ENCODE measurements at places on chromosomes 7 and 10.
A peak's percentile ranks its signal among the peaks of the same experiment; 100 is the strongest.

GRCh38 chr10:13865758-13866491 is 279.2 kb downstream of the PRPF18 start:
- no peak for DNase-seq

DNA sequence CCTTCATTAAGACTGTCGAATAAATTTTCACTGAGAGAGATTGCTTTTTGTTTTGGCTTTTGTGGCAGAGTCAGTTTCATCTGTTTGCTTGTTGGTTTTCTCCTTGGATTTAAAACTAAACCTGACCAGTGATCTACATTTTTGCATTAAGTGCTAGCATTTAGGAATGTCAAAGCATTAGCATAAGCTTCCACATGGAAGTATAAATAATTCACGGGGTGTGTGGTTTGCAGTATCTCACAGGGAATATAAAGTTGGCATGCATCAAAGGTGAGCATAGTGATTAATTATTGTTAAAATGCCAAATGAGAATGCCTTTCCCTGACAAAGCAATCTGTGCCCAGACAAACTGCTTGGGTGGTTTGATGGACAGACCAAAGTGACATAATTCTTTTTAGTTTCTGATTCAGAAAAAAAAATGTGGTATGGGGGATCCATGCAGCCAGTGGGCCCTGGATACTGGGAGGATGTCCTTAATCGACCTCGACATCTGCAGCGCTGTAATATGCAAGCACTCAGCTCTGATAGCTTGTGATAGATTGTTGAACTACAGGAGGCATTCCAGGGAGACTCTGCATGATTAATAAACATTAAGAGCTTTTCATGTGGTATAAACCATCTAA is 339.3 kb upstream of the POM121L12 start:
- no peak for DNase-seq

DNA sequence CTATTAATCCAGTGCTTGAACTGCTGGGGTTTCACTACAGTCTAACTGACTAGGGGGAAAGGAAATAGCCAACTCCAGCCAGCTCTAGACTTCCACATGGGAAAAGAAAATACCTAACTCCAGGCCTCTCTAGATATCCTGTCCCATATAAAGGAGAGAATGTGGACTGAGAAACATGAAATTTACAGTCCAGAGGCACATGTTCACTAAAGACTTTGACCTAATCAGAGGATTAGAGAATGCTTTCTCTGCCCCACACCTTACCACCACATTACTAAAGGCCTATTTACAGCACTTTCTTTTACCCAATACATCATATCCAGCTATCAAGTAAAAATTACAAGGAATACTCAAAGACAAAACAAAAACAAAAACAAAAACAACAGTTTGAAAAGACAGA is 164.2 kb downstream of the PCLO start:
- DNase-seq: no peak

DNA sequence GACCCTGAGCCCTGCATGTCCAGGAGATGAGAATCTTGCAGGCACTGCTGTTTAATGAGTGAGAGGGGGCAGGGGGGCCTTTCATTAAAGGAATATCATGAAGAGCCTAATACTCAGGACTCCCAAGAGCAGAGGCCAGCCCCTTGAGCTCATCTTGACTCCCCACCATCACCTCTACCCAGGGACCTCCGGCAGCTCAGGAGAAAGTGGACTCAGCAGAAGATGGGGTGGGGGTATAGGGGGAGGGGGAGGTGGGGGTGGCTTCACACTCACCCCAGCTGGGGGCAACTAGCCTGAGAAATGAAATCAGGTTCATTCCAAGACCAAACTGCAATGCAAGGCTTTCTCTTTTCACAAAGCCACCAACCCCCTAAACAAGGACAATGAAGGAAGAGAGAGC is 575.6 kb upstream of the MKI67 start:
- DNase-seq: no peak

DNA sequence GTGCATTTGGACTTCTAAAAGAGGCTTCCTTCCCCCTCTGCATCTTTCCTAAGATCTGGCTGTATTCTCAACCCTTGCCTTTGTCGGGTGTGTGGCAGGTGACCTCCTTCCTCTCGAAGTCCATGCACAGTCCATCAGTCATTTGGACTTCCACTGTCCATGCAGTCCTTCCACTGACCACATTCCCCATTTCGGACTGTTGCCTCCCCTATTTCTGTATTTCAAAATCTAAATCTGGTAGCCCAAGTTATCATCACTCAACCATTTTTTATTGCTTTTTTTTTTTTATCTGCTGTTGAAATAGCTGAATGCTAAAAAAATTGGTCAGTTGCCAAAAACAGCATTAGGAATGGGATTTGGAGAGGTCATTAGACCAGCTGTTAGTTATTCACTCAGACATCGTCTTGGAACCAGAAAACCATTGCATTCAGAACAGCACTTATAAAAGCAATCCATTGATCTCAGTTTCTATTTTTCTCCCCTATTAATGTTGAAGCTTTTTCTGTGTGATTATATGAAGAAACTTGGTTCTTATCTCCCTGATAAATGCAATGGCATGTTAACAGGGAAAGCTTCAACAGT is 575.6 kb downstream of the KIF20B start:
- no peak for DNase-seq

- DNase-seq: no peak
Observed at GRCh38 chr10:88932539-88933256, 19.9 kb downstream of the ACTA2 start.

- no peak for DNase-seq
Observed at GRCh38 chr10:123147635-123148413, at the start of gene HMX2. HMX2 (plus strand) TSS chr10:123148136; CDS start chr10:123148379, 243 bp downstream.

- peak; percentile 73 for DNase-seq
Observed at GRCh38 chr7:117019786-117020590, 66.7 kb downstream of the ST7 start.

DNA sequence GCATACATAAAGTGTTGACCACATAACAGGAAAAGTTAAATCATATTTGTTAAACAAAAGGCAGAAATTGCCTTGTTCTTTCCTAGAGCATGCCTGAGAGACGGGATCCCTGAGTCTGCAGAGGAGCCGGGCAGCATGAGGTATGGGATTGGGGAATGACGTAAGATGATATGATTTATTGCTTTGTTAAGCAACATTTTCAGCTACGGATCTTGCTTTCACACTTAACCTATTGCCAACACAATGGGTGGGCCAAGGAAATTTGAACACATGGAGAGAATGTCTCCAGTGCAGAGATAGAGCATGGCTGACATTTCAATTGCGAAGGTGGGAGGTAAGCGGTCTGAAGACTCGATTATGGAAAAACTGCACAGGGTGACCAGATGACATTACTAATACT is 76.7 kb downstream of the EMX2 start:
- no peak for DNase-seq

- no peak for DNase-seq
Observed at GRCh38 chr10:72099600-72099921, 11.2 kb upstream of the SPOCK2 start.

GRCh38 chr7:55082228-55082603 is 63.4 kb downstream of the EGFR start:
- DNase-seq: no peak

GRCh38 chr10:106384496-106384895 is 780.0 kb downstream of the SORCS1 start:
- no peak for DNase-seq

- DNase-seq: no peak
Observed at GRCh38 chr10:65555192-65555591, 1370.6 kb upstream of the LRRTM3 start.

GRCh38 chr10:77833225-77833624 is 93.3 kb downstream of the DLG5 start:
- DNase-seq: no peak

DNA sequence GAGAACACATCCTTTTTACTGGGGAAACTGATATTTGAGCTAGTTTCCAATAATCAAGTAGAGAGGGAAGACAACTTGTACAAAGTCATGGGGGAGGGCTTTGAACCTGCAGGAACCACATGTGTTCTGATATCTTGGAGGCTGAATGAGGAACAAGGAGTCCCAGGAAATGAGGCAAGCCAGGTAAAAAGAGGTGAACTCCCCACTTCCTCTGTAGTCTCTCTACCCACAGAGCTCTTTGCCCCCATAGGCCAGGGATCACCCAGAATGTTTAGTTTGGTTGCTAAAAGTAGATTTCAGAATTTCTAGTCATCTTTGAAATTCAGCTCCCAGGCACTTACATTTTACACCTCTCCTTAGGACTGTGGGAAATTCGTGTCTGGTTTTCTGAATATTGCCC is 276.4 kb downstream of the SFMBT2 start:
- DNase-seq: no peak

DNA sequence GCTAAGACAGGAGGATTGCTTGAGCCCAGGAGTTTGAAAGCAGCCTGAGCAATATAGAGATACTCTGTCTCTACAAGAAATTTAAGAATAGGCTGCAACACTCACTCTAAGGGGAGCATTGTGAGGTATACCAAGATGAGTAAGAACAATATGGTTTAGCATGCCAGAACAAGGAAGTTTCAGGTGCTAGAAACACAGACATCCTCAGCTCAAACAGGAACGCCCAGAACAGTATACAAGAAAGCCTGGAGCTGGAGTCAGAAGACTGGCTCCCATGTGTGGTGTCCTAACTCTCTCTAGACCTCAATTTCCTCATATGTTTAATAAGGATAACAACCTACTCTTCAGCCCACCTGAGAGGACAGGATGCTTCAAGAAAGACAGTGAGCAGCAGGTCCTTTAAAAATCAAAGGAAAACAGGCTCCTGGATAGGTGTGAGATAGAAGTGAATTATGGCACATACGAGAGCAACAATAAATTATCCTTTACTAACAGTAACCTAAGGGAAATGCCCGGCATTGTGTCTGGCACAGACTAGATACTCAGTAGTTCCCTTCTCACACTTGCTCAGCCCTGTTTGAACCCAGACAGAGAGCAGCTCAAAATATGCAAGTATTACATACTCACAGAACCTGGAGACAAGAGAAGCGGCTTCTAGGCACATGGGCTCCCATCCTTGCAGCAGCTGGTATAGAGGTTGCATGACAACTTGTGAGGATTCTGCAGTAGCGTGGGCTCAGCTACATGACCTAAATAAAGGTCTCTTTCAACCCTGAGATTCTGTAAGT is 45.4 kb downstream of the KAT6B start:
- no peak for DNase-seq

DNA sequence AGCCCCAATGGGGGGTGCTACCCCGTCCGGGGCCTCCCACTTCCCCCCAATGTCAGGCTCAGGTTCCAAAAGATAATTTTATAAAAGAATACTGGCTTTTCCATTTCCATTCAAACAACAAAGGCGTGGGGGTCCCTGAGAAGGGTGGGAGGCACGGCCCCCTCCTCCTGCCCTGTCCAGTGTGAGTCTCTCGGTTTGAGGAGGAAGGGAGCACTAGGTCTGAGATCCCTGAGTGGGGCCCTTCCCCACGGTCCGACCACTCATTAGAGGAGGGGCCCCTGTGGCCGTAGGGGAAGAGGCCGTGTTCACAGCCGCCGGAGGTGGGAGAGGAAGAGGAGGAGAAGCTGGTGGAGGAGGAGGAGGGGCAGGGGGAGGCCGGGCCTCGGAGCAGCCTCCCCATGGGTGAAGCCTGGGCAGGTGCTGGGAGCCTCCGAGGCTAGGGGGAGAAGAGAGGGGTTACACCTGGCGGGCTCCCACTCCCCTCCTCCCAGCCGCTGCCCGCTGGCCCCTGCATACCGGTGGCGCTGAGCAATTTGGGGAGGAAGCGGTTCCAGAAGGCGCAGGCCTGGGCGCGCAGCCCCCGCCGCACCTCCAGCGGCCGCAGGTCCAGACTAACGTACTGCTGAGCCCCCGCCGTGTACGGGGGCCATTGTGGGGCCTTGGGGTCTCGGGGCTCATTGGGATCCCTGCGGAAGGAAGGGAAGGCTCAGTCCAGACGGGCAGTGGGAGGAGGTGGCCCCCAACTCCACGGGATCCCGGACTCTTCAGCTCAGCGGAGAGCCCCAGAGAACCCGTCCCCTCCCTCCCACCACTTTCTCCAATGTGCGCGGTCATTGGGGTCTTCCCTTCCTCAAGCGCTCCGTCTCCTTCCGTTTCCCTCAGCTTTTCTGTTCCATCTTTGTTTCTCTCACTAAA is 1.4 kb upstream of the UFSP1 start:
- DNase-seq: no peak

DNA sequence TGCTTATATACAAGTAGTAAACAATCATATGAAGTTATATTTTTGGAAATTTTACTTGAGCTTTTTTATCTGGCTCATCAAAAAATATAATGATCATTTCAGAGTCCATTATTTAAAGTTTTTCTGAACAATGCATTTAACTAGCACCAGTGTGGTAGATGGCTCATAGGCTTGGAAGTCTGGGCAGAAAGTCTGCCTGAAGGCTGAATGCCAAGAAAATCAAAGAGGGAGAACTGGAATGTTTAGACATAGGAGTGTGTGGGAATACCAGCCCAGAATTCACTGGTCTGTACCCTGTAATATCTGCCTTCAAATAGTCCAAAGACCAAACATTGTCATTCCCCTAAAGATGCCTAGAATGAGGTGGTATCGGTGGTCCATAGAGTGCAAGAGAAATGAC is 40.3 kb upstream of the ANK3 start:
- no peak for DNase-seq

DNA sequence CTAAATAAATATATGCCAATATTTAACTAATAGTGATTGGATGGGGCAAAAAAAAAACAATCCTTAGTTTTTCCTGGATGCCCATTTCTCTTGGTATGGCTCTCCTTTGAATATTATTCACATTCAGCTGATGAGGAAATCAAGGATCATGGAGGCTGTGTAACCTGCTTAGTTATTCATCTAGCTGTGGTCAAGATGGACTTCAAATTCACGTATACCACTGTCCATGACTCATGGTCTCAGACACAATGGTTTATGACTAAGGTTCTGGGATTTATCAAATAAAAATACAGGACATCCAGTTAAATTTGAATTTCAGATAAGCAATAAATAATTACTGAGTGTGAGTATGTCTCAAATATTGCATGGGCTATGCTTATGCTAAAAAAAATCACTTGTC is 191.5 kb upstream of the CELF2 start:
- no peak for DNase-seq

GRCh38 chr7:33582104-33582503 is 323.2 kb upstream of the BMPER start:
- DNase-seq: no peak

GRCh38 chr7:116364469-116364868 is 135.1 kb upstream of the CAV2 start:
- DNase-seq: no peak

DNA sequence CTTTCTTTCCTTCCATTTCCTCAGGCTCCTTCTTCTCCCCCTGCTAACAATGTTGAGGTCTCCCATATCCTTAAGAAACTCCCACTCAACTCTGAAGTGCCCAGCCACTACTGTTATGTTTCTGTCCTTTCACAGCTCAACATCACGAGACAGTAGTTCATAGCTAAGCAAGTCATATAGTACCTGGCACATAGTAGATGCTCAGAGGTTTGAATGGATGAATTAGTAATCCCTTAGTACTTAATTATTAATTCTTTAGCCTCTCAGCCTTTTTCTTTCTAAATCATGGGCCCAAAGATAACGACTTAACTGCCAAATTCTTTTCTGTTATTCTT is 22.6 kb downstream of the CSGALNACT2 start:
- no peak for DNase-seq

- DNase-seq: no peak
Observed at GRCh38 chr10:95840121-95840520, 67.7 kb upstream of the CC2D2B start.

- no peak for DNase-seq
Observed at GRCh38 chr10:89171263-89171872, 35.7 kb downstream of the CH25H start.

- no peak for DNase-seq
Observed at GRCh38 chr10:119831656-119832055, 41.0 kb downstream of the MCMBP start.

- DNase-seq: peak; percentile 80
Observed at GRCh38 chr10:16891375-16892313, 74.4 kb upstream of the RSU1 start.

All from Right ventricle myocardium superior (tissue), 1 donor.